NCI-H2227 treated with DMSO at 0.1 percent for 48 hours (cell line): ENCODE measurements at places on chromosomes 7 and 10.

DNA sequence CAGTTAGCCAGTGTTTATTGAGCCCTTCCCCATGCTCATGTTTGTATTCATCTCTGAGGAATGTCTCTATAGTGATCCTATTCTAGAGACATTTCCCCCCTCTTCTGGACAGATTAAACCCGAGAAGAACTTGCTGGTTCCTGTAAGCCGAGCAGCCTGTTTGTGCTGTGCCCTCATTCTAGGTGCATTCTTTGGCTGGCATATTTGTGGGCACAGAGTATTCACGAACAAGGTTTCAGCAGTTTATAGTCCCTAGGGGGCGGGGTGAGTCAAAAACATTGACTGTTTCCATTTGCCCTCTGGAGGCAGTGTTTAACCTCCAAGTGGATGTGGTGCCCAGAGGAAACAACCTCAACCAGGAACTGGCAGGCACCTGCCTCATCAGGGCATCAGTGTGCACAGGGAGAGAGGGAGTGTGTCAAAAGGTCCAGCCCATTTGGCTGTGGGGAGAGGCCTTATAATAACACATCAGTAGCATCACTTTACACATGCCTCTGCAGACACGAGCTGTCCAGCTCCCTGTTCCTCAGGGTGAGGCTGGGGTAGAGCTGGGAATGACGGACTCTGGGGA is 273.3 kb upstream of the LRGUK start:
- DNase-seq: peak; percentile 39

GRCh38 chr10:88473989-88474883 is 108.9 kb downstream of the RNLS start:
- no peak for DNase-seq

DNA sequence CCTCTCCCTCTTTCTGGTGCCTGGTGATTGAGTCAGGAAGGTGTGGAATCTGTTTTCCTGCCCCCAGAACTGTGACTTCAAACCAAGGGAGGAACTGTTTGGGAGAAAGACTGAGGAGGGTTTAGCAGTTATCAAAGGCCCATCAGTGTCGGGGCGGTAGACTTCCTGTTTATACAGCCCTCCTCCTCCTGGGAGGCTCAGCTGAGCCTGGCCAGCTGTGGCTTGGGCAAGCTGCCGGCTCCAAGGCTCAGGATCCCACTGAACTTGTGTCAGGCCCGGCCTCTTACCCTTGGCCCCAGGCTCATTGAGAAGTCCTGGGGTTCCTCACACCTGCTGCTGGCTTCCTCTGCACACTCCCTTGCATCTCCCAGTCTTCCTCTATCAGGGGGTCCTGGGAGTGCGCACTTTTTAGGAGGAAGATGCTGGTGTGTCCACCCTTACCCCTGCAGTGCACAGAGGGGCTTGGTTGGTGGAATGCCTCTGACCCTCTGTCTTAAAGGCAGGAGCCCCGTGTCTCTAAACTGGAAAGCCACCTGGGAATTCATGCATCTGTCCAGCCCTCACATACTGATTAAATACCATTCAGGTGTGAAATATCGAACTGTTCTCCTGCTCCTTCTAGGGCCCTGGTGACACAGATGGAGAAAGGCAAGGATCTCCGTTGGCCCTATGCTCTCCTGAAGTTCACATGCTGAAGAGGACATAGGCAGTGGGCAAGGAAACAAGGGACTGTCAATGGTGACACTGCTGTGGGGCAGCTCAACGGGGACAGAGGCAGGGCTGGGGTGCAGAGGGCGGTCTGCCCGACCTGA is 32.4 kb downstream of the CXCL12 start:
- DNase-seq: no peak

DNA sequence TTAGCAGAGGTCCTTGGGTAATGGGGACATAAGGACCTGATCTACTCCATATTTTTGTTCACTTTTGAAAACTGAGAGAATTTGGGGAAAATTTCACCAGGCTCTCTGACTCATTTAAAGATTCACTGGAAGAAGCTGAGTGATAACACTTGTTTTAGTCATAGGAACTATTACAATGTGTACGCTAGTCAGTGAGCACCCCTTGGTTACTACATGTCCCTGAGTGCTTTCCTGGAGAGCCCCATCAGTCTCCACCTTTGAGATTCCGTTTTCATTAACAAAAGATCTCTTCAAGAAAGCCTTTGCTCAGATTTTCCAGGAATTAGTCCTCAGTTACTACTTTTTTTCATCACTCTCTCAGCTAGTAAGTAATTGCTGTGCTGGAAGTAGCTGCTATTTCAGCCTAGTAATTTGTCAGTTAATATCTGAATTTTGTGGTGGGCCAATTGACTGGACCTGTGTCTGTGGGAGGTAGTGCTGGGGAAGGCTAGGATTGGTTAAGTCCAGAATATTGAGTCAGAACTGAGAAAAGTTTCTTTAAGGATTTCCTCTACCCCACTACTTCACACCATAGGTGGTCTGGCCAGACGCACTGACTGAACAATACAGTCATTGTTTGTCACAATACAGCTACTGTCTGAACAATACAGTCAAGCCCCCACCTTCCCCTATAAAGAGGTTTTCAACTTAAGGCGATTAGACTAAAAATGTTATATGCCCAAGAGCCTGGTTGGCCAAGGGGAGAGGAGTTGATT is 235.0 kb downstream of the CCDC7 start:
- DNase-seq: peak; percentile 0

GRCh38 chr10:95457319-95457886 is 103.8 kb downstream of the SORBS1 start:
- DNase-seq: no peak

DNA sequence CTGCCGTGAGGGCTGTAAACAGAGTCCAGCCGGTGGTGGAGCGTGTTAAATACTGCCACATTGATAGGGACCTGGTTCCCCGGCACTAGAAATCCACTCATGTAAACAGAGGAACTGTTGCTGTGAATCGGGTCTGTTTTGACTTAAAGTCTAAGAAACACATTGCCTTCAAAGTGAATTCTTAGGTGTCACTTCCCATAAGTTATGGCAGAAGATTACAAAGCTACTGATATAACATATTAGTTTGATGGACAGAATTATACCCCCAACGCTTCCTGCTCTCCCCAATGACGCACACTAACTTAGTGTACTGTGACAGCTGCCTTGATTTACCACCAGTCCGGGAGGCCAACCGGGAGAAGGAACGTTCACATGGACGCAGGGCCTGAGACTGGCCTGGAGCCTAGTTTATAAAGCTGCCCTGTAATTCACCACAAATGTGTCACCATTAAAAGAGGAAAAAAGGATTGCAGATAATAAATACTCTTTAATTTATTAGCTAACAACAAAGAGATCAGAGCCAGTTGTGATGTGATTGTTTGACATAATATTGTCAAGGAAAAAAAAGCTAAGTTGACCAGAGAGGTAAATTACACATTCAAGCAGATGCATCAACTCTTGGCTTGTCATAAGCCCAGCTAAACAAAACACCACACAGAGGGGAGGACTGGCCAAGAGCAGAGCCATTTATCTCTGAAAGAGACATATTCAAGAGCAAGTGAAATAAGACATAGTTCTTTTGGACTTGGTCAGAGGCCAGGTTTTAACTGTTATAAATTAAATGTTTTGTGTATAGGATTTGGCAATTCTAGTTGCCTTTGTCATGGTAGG is 820.6 kb downstream of the LRMDA start:
- DNase-seq: no peak

- no peak for DNase-seq
These were observed 12.1 kb upstream of the CDK6 start for GRCh38 chr7:92848441-92848840.

- DNase-seq: no peak
These were observed 12.0 kb upstream of the BMPER start for GRCh38 chr7:33893377-33893776.

DNA sequence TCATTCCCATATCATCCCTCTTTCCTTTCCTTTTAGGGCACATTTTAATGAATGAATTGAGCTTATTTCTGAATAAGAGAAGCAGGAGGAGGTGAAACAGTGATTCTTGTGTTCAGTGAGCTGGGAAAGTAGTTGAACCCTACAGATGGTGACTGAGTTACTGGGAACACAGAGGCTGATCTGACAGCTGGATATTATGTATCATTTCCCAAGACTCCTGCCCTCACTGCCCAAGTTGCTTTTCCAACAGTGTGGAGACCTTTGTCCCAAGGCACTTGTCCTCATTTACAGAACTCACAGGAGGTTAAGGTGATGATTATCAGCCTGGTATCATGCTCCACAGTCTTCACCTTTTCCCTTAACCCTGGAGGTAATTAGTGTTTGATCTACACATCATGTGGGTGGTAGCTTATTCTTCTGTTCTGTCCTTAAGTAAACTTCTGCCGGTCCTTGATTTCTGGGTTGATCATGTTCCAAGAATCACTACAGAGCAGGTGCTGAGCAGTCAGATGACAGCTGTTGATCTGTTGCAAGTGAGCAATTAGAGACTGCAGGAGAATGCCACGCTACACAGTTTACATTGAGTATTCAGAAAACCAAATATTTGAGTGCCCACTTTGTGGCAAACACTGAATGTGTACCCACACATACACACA is 2.6 kb downstream of the PRLHR start:
- DNase-seq: peak; percentile 53

- no peak for DNase-seq
These were observed 591.1 kb downstream of the PTPRN2 start for GRCh38 chr7:157996359-157997079.

DNA sequence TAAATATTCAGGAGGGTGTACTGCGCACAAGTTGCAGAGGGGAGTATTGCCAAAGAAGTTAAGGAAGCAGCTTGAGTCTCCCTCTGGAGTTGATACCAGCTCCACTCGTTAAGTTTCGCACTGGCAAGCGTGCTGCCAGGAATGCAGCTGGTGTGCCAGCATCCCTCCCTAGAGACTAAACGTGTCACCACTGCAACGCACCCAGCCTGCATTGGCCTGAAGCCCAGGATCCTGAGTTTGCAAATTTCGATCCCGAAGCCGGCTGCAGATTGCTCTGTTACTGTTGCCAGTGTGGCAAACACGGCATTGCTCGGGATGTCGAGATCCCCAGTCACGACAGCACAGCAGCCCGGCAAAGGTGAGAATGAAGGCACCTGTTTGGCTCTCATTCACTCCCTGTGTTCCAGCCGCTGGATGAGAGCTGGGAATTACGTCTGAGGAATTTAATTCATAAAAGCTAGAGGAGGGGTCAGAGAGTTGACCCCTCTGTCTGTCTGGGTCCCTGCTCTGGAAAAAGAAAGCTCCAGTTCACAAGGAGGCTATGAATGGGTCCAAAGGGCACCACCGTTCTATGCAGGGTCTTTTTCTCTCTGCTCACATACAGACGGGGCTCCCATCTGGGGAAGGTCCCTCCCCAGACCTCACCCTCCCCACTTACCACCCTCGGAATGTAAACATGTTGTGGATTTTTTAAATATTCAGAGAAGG is 61.0 kb downstream of the NRP1 start:
- no peak for DNase-seq

GRCh38 chr10:124677749-124678556 is 66.2 kb downstream of the FAM53B start:
- no peak for DNase-seq

GRCh38 chr10:86087716-86088115 is 278.9 kb downstream of the GRID1 start:
- no peak for DNase-seq

- no peak for DNase-seq
These were observed 1.5 kb downstream of the STX1A start for GRCh38 chr7:73717991-73718405.

DNA sequence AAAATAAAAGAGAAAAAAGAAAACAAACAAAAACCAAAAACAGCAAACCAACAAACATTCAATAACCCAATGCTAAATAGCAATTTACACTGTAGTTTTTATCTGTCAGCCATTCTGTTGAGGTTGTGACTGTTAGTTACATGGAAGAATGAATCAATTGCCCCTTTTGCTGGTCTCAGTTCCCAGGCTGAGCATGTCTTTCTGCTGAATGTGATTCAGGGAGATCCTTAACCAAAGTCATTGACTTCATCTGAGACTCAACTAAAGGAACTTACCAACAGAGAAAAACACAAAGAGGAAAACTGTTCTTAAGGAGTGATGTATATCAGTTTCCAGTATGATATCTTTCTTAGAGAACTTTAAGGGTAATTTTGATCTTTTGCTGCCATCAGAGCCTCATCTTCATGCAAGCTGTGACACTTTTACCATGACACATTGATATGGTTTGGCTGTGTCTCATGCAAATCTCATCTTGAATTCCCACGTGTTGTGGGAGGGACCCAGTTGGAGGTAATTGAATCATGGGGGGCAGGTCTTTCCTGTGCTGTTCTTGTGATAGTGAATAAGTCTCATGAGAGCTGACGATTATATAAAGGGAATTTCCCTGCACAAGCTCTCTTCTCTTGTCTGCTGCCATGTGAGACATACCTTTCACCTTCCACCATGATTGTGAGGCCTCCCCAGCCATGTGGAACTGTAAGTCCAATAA is 469.8 kb downstream of the KIF20B start:
- DNase-seq: no peak

GRCh38 chr7:158581440-158582088 is 6.1 kb downstream of the PTPRN2 start:
- no peak for DNase-seq

GRCh38 chr7:17207220-17207619 is 91.2 kb upstream of the AHR start:
- no peak for DNase-seq

DNA sequence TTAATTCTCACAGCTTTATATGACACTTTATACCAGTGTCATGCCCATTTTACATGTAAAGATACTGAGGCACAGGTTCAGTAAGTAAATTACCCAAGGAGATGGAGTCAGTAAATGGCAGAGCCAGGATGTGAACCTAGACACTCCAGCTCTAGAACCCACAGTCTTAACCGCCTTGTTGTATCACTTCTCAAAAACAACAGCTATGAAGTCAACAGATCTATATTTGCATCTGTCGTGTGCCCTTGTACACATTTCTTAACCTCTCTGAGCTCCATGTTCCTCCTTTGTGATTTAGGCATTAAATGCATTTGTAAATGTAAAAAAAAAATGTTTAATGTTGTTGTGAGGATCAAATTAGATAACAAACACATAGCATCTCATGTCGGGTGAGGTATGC is 716.2 kb downstream of the SUGCT start:
- no peak for DNase-seq

DNA sequence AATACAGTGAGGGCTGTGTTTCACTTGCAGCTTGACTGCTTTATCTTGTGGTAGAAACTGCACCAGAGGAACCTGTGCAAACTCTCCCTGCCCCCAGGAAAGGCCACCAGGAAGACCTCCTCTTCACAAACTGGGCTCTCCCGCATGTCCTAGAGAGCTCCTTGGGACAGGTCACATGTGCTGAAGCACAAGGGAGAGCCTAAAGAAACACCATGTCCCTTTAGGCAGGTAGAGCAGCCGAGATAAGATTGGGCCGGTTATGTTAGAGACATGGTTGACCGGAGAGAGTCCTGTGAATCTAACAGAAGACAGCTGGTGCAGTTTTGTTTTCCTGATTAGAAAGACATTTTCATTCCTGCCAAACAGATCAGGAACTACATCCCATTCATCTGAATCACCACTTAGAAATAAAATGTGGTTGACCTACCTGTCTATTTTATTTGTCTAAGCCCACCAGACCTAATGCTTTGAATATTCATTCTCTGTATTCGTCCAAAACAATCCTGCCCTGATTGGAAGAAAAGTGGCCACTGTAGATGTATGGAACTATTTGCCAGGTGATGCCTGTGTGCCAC is 224.1 kb downstream of the GLI3 start:
- no peak for DNase-seq
